ENCODE measurements at places on chromosomes 5 and 9. TPM values are rescaled to one million over a fixed set of nuclear protein-coding genes. Genes with fewer than 3 reads are reported as not detected.

Gene CCL21
- 31.0 TPM for polyA plus RNA-seq

DNA sequence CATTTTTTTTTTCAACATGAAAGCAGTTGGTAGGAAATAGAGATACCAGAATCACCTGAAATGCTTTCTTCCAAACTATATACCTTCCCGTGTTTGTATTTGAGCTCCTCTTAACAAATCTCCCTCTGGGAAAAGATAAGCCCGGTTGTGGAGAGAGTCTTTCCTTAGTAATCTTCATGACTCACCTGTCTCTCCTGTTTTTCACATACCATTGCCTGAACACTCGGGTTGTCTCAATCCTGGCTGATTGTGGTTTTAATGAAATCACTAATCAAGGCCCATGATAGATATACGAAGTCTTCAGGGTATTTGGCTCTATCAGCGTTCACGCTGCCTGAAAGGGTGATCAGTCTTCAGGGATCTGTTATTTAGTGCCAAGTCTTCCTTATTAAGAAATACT is 136.7 kb downstream of the MAN2A1 start:
- DNase-seq: no peak
- no peak overlapping the region for H3K4me3 ChIP-seq
- no peaks in the 10 kb centered on the region for H3K27me3 ChIP-seq
- no peaks in the 10 kb centered on the region for H3K4me1 ChIP-seq
- H3K36me3 ChIP-seq: peaks cover 2% of the 10 kb centered on the region

- no peaks in the 10 kb centered on the region for H3K27me3 ChIP-seq
- no peak for DNase-seq
- no peak overlapping the region for H3K4me3 ChIP-seq
- no peaks in the 10 kb centered on the region for H3K4me1 ChIP-seq
Measured at GRCh38 chr5:129912601-129913255, 8.5 kb downstream of the CHSY3 start.

GRCh38 chr9:112852741-112853504 is 37.8 kb downstream of the SLC46A2 start:
- no peak overlapping the region for H3K27ac ChIP-seq
- H3K4me1 ChIP-seq: no peaks in the 10 kb centered on the region
- no peaks in the 10 kb centered on the region for H3K27me3 ChIP-seq
- no peak for DNase-seq

- peaks cover 2% of the 10 kb centered on the region for H3K4me1 ChIP-seq
- H3K27ac ChIP-seq: no peak overlapping the region
- DNase-seq: no peak
Measured at GRCh38 chr5:133450286-133450685, 162.1 kb downstream of the FSTL4 start.

- no peaks in the 10 kb centered on the region for H3K36me3 ChIP-seq
- no peak for DNase-seq
- no peak overlapping the region for H3K4me3 ChIP-seq
- peaks cover 15% of the 10 kb centered on the region for H3K4me1 ChIP-seq
- no peak overlapping the region for H3K27ac ChIP-seq
Measured at GRCh38 chr9:97506787-97507186, 5.3 kb downstream of the TMOD1 start.

Gene TRMT10B
- polyA plus RNA-seq: 3.9 TPM

- no peaks in the 10 kb centered on the region for H3K36me3 ChIP-seq
- H3K27me3 ChIP-seq: no peaks in the 10 kb centered on the region
- H3K4me3 ChIP-seq: no peak overlapping the region
- DNase-seq: no peak
Measured at GRCh38 chr5:168152660-168153059, 138.8 kb upstream of the WWC1 start.

GRCh38 chr5:115627295-115627865 is 1.5 kb upstream of the TMED7 start:
- no peak overlapping the region for H3K4me3 ChIP-seq
- H3K27me3 ChIP-seq: no peaks in the 10 kb centered on the region
- no peak overlapping the region for H3K27ac ChIP-seq
- no peaks in the 10 kb centered on the region for H3K36me3 ChIP-seq
- DNase-seq: no peak

Gene COL5A1
- 0.67 TPM for polyA plus RNA-seq

DNA sequence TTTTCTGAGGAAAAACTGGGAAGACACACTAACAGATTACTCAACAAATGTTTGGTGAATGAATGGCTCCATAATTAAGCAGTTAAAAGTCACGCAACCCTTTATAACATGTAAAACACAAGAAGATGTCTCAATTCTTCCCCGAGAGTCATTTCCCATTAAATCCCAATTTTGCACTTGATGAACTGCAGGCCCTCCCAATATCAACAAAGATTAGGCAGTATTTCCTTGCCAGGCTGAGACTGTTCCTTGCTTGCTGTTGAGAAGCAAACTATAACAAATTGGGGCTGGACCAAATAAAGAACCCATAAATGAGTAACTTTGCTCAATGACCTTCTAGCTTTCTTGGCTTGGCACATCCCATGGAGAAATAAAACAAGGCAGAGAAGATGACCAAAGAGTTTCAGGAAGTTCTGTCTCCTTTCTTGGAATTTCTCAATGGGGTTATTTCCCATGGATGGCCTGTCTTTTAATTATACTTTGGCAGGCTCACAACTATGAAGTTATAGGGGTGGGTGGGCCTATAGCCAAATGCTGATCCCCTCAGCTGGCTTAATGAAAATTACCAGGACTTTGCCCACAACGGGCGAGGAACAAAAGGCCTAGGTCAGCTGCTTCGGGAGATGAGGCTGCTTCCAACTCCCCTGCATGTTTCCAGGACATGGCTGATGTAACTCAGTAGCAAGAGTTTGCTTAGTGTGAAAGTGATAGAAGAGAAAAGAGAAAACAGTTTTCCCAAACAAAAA is 243.1 kb upstream of the RFX3 start:
- peak overlapping the region; percentile 33 for H3K27ac ChIP-seq
- no peak for DNase-seq
- no peaks in the 10 kb centered on the region for H3K36me3 ChIP-seq
- H3K4me1 ChIP-seq: no peaks in the 10 kb centered on the region
- H3K27me3 ChIP-seq: no peaks in the 10 kb centered on the region

- no peak overlapping the region for H3K4me3 ChIP-seq
- no peak for DNase-seq
- no peak overlapping the region for H3K27ac ChIP-seq
- no peaks in the 10 kb centered on the region for H3K27me3 ChIP-seq
- no peaks in the 10 kb centered on the region for H3K36me3 ChIP-seq
Measured at GRCh38 chr5:72066705-72067107, 40.6 kb upstream of the MAP1B start.

Gene OTP
- not detected for polyA plus RNA-seq

Gene CARTPT
- not detected for polyA plus RNA-seq

- no peak for DNase-seq
- no peaks in the 10 kb centered on the region for H3K27me3 ChIP-seq
- no peaks in the 10 kb centered on the region for H3K4me1 ChIP-seq
- H3K36me3 ChIP-seq: no peaks in the 10 kb centered on the region
Measured at GRCh38 chr9:129962889-129963703, 79.9 kb downstream of the FNBP1 start.

GRCh38 chr9:34396276-34397214 is 19.8 kb upstream of the MYORG start:
- no peaks in the 10 kb centered on the region for H3K4me1 ChIP-seq
- DNase-seq: no peak
- no peak overlapping the region for H3K27ac ChIP-seq
- H3K36me3 ChIP-seq: no peaks in the 10 kb centered on the region
- no peaks in the 10 kb centered on the region for H3K27me3 ChIP-seq
- H3K4me3 ChIP-seq: no peak overlapping the region

- H3K27ac ChIP-seq: no peak overlapping the region
- H3K4me3 ChIP-seq: no peak overlapping the region
- H3K4me1 ChIP-seq: no peaks in the 10 kb centered on the region
Measured at GRCh38 chr5:93874080-93874479, 132.7 kb upstream of the POU5F2 start.

Gene UBTD2
- 4.4 TPM for polyA plus RNA-seq

- DNase-seq: peak; percentile 70
- no peak overlapping the region for H3K27ac ChIP-seq
- peaks cover 1% of the 10 kb centered on the region for H3K4me1 ChIP-seq
- H3K4me3 ChIP-seq: no peak overlapping the region
- no peaks in the 10 kb centered on the region for H3K36me3 ChIP-seq
- H3K27me3 ChIP-seq: no peaks in the 10 kb centered on the region
Measured at GRCh38 chr5:178477802-178478201, 112.4 kb downstream of the COL23A1 start.

GRCh38 chr9:89491694-89492093 is 6.2 kb downstream of the SEMA4D start:
- no peak for DNase-seq
- H3K27me3 ChIP-seq: no peaks in the 10 kb centered on the region
- H3K4me3 ChIP-seq: no peak overlapping the region
- H3K4me1 ChIP-seq: no peaks in the 10 kb centered on the region

DNA sequence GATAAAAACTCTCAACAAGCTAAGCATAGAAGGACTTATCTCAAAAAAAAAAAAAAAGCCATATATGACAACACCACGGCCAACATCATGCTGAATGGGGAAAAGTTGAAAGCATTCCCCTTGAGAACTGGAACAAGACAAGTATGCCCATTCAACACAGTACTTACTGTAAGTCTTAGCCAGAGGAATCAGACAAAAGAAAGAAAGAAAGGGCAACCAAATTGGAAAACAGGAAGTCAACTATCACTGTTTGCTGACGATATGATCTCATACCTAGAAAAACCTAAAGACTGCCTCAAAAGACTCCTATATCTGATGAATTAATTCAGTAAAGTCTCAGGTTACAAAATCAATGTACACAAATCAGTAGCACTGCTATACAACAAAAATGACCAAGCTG is 24.6 kb upstream of the PTGER4 start:
- DNase-seq: no peak
- H3K27ac ChIP-seq: no peak overlapping the region
- H3K27me3 ChIP-seq: no peaks in the 10 kb centered on the region
- no peaks in the 10 kb centered on the region for H3K4me1 ChIP-seq
- H3K4me3 ChIP-seq: no peak overlapping the region
- no peaks in the 10 kb centered on the region for H3K36me3 ChIP-seq
